ENCODE measurements at places on chromosomes 4 and X. TPM values are rescaled to one million over a fixed set of nuclear protein-coding genes. Genes with fewer than 3 reads are reported as not detected.

DNA sequence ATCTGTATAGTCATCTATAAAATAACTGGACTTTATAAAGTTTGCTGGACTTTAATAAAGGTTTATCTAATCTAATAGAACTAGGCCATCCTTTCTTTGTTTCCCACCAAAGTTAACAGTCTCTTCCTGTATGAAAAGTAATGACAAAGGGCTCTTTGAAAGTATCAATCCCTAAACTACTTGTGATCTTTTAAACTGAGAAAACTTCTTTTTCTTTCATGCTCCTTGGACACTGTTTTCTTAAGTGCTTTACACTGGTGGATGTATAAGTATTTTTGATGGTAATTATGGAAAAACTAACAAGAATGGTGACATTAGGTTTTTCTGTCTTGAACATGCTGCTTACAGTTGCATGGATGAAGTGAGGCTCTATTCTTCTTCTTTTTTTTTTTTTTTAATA is 2.4 kb upstream of the ZFX start:
- no peak for DNase-seq

The PGRMC2 gene
- polyA plus RNA-seq: 18.4 TPM

GRCh38 chrX:22159071-22159470 is 113.6 kb upstream of the CBLL2 start:
- DNase-seq: no peak

- no peak for DNase-seq
These were observed 6.7 kb upstream of the GPRIN3 start for GRCh38 chr4:89314291-89314690.

DNA sequence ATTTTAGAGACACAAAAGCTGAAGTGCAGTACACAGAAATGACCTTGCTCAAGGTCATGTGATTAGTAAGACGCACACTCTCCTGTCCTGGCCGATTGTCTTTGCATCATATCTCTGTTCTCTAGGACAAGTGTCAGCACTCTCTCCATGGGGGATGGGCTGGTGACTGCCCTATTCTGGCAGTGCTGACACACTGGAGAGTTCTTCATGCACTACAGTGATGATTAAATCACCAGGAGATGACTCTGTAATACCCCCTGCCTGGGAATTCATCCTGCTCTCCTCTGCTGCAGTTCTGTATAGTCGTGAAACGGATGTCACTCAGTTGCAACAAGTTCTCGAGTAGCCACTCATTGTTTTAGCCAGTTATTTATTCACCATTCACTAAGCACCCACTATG is 5.3 kb upstream of the SHISA3 start:
- DNase-seq: no peak

The RADX gene
- polyA plus RNA-seq: 0.68 TPM

DNA sequence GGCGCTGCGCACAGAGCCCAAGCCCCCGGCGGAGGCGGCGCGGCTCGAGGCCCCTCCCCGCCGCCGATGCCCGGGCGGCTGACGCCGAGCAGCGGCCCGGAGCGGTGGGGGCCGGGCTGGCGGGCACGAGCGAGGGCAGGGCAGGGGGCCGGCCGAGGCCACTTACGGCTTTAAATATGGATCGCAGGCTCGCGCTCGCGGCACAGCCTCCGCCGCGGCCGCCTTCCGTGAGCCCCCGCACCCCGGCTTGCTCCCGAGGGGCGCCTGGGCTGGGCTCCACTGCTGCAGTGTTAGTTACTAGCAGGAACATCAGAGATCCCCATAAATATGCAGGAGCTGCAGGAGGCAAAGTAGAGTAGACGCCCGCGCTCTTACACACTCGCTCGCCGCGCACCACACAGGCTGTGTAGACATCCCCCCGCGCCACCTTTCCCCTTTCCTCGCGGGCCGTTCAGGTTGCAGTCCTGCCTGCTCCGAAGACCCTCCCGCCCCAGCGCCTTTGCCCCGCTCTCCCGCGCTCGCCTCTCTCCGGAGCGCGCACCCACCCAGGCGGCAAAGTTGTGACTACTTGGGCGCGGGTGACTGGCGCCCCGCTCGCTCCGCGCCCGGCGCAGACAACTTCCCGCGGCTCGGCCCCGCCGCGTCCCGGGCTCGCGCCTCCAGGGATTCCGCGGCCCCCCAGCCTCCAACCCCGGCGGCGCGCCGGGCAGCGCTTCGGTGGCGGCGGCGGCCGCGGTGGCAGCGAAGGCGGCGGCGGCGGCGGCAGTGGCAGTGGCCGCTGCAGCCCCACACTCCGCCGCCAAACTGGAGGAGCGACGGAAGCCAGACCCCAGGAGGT is 152.0 kb upstream of the SLC4A4 start:
- peak; percentile 93 for DNase-seq

GRCh38 chr4:6110681-6111353 is 89.5 kb downstream of the JAKMIP1 start:
- no peak for DNase-seq

The FMR1NB gene
- not detected for polyA plus RNA-seq

GRCh38 chr4:89765966-89766365 is 71.0 kb downstream of the SNCA start:
- DNase-seq: peak; percentile 77

The KLKB1 gene
- 0.56 TPM for polyA plus RNA-seq

The ATP1B4 gene
- not detected for polyA plus RNA-seq

GRCh38 chrX:3545901-3546300 is 167.5 kb downstream of the PRKX start:
- DNase-seq: no peak

GRCh38 chr4:27692868-27693634 is 832.4 kb downstream of the STIM2 start:
- DNase-seq: no peak

The HMX1 gene
- polyA plus RNA-seq: not detected

DNA sequence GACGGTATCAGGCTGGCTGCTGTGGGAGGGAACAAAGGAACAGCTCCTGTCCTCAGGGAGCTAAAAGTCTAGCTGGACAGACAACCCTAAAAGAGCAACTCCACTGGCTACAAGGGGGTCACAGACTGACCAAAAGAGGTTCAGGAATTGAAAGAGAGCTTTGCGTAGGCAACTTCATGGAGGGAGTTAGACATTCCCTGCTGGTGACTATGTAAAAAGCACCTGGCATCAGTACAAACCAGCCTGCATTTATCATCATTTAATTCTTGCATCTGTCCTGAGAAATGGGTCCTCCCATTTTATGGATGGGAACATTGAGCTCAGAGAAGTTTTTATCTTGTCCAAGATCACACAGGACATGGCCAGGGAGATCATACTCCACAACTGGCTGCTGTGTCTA is 1.4 kb upstream of the LGI2 start:
- DNase-seq: peak; percentile 30

DNA sequence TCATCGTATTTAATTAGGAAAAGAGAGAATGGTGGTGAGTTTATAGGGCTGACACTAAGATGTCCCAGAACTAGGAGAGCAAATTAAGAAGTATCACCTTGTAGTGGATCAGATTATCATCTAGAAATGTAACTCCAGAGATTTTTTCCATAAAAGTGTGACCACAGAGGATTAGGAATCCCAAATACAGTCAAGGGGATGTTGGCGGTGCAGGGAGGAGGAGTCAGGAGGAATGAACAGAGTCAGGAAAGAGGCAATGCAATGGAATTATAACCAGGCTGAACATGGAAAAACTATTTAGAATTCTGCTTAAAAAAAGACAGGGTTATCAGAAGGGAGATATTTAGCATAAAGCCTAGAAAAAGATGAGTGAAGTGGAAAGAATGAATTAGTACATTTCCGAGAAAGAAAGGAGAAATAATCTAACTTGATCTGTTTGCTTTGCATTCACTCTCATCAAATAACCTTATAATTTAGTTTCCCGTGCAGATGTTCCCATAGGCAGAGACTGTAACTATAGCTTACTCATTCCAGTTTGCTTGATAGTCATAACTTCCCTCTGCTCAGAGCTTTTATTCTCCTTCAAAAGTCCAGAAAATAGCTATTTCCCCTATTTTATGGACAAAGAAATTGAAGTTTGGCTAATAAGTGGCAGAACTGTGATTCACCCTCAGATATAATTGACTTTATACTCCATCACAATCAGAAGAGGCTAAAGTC is 56.4 kb downstream of the SCFD2 start:
- DNase-seq: no peak

DNA sequence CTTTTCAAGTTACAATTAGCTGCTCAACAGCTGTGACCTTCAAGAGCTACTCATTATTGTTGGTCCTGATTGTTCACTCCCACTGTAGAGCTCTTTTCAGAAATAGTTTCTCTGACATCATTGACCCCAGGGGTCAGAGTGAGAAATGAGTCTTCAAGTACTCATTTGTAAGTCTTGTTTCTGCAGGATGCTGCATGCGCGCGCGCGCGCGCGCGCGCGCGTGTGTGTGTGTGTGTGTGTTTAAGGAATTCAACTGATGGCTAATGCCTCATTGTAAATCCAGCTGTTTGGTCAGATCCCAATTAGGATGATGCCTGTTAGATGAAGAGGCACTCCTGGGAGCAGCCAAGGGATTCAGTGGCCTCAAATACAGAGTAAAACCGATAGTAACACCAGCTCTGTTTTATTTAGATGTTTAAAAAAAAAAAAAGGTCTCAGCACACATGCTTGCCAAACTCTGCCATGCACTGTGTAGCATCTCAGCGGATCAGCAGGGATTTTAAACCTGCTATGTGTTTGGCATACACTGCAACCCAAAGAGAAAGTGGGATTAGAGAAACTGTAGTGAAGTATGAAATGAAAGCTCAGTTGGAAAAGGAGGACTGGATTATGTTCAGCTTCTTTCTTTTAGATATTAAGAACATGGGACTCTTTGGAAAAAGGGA is 332.3 kb downstream of the ADGRL3 start:
- no peak for DNase-seq

The CD99 gene
- polyA plus RNA-seq: 207 TPM

GRCh38 chr4:119517361-119518229 is 111.0 kb downstream of the PDE5A start:
- DNase-seq: no peak

- DNase-seq: no peak
These were observed 439.1 kb downstream of the INPP4B start for GRCh38 chr4:142406917-142407501.

DNA sequence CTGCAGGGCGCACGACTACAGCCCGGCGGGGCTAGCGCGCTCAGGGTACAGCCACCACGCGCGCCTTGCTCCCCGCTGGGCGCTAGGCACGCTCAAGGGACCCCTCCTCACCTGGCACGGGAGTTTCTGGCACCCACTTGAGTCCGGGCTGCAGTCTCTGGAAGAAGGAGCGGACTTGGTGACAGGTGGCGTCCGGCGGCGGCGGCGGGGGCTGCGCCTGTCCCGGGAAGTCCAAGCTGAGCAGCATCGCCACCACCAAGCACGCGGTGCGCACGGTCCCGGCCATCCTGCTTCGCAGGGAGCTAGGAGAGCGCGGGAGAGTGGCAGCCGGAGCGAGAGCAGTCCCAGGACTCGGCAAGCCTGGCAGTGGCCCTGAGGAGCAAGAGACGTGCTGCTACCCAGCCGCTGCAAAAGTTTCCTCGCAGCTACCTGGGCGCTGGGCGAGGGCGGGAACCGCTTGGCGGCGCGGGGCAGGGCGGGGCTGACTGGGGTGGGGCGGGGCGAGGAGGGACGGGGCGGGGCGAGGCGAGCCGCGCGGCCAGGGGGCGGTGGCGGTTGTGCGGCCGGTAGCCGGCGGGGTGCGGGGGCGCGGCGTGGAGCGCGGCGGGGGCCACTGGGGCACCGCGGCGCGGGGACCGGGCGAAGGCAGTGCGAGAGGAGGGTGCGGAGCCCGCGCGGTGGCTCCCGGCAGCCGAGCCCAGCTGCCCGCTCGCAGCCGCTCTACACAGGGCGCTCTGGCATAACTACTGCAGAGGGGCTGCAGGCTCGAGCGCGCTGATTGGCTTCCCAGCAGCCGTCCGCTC is at the start of gene GPC3:
GPC3 (minus strand) TSS at position 431 of the 803 bp plus-strand sequence.
- peak; percentile 85 for DNase-seq
